ENCODE measurements at places on chromosomes 2 and 18. TPM values are rescaled to one million over a fixed set of nuclear protein-coding genes. Genes with fewer than 3 reads are reported as not detected.

The CYRIA gene
- total RNA-seq = 3.8 TPM

GRCh38 chr2:185318271-185318724 lies 420.3 kb upstream of the FSIP2 start:
- DNase-seq = no peak

DNA sequence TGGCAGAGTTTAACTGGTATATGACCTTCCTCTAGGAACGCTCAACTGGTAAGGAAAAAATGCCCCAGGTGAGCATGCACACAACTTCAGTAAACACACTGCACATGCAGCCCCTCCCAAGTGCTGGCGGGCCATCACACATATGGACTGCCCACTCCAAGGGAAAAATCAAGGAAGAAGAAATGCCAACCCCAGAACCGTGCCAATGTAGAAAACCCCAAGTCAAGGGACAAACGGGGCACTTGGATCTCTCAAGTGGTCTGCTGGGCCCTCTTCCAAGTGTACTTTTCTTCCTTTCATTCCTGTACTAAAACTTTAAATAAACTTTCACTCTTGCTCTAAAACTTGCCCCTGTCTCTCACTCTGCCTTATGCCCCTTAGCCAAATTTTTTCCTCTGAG lies 76.4 kb upstream of the ACVR1 start:
- DNase-seq = no peak

DNA sequence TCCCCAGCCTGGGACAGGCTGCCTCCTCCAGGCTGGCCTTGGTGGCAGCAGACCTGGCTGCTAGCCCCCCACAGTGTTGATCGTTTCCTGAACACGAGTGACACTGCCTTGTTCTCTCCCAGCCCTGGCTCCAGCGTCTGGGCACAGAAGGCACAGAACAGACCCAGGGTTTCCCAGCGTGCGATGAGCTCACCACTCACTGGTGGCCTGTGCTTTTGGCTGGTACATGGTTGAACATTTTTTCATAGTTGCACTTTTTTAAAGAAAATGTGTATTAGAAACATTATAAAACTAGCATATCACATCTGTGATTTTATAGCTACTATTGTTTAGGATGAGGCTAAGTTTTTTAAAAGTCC lies 40.9 kb downstream of the SCTR start:
- no peak for DNase-seq

Data from colonic mucosa (tissue), 4 donors.